ENCODE measurements at places on chromosomes 5 and 9.

DNA sequence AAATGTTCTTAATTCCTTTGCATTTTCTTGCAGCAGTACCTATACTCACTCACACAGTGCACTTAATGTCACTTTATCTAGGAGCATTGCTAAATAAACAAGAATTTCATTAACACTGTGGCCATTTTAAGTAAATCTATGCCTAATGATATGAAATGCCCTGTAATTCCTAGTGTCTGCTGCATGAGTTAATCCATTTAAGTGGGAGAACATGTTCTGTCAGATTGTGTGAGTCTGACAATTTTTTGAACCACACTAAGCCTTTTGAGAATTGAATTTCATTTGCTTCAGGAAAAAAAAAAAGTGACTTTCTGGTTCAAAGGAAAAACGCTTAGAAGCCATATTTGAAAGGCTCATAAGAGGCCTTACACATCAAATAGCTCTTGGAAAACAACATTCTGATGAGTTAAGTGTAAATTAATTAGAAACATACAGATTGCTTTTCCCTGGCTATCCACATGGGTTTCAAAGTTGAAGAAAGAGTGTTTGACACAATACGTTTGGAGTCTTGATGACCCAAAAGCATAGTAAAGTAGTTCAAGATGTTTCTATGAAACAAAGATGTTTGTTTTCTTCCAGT lies 446.7 kb upstream of the GRAMD2B start:
- no peak for DNase-seq

GRCh38 chr5:158055111-158055501 lies 196.2 kb upstream of the CLINT1 start:
- DNase-seq, result no peak

DNA sequence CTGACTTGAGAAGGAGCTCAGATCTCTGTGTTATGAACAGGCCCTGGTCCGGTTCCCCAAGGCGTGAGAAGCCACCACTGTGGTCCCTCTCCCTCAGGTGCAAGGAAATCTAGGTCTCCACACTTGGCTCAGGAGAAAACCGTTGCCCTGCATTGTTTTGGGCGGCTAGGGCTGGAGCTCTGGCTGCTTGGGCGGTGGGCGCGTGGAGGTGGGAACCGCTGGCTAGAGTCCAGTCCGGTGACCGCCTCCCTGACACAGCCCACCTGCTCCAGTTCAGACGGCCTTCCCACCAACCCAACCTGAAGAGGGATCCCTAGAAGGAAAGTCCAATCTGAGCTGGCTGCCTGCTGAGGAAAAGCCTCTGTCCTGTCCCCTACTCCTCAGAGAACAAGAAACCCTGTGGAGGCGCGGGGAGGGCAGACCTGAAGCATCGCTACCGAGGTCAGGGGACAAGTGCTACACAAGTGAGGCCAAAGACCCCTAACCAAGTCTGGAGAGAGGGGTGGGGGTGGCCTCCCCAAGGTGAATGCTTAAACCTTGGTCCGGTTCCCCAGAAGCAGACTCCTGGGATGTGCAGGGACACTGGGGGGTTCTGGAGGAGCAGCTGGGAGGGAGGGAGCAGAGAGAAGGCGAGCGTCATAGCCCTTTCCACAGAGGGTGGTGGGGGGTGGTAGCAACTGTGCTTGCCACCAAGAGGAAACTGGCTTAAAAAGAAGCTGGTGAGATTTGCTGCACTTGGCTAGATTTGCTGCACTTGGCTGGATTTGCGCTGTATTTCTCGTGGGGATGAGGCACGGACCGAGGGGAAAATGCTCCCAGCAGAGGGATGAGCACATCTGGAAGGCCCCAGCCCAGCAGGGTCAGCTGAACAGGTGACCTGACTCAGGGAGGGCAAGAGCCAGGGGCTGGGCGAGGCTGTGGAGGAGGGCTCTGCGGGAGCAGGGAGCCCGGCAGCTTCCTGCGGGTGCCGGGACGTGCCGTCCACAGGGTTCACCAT lies 65.2 kb downstream of the RAPGEF1 start:
- DNase-seq, result no peak

- no peak for DNase-seq
Observed at GRCh38 chr5:40490464-40491111, 189.1 kb upstream of the PTGER4 start.

DNA sequence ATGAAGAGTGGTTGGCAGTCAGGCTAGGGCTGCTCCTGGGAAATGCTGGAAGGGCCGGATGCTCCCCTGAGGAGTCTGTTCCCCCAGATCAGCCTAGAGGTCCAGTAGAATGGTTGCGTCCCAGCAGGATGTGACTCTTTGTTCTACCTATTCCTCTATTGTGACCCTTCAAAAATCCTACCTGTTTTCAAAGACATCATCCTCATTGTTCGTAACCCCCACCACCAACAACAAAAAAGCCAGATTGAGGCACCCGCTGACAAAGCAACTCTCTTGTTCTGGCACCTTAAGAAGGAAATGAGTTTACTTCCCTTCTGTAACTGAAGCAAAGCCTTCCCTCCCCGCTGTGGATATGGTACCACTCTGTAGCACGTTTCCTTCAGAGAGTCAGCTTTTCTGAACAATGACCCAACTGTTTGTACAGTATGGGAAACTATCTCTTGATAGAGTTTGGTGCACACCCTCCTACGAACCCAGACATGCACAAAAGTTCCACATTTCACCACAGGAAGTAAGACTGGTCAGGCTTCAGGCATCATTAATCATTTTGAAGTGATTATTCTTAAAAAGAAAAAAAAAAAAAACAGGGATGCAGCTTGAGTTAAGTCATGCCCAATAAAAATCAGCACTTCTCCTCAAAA lies 207.2 kb downstream of the ENC1 start:
- DNase-seq, result no peak

GRCh38 chr9:137255448-137256114 lies 454 bp downstream of the NELFB start:
- no peak for DNase-seq

DNA sequence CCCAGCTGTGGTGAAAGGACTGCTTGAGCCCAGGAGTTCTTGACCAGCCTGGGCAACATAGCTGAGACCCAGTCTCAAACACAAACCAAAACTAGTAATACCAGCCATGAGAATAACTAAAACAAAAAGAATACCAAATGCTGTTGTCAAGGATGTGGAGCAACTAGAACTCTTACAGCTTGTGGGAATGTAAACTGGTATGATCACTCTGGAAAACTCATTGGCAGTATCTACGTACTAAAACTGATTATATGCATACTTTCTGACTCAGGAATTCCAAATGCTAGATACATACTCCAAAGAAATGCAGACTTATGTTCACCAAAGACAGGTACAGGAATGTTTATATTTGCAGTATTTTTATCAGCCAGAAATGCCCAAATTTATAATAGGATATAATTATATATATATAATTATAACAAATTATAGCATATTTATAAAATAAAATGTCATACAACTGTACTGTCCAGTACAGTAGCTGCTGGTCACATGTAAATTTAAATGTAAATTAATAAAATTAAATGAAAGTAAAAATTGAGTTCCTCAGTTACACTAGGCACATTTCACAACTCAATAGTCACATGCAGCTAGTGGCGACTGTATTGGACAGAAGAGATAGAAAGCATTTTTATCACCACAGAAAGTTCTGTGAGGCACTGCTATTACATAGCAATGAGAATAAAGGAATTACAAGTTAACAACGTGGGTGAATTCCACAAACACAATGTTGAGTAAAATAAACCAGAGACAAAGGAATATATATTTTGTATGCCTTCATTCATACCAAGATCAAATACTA lies 118.5 kb downstream of the GNAQ start:
- no peak for DNase-seq

- no peak for DNase-seq
Observed at GRCh38 chr5:34022121-34022705, 14.4 kb upstream of the AMACR start.

GRCh38 chr9:85185486-85186217 lies 516.1 kb downstream of the NTRK2 start:
- DNase-seq, result no peak

DNA sequence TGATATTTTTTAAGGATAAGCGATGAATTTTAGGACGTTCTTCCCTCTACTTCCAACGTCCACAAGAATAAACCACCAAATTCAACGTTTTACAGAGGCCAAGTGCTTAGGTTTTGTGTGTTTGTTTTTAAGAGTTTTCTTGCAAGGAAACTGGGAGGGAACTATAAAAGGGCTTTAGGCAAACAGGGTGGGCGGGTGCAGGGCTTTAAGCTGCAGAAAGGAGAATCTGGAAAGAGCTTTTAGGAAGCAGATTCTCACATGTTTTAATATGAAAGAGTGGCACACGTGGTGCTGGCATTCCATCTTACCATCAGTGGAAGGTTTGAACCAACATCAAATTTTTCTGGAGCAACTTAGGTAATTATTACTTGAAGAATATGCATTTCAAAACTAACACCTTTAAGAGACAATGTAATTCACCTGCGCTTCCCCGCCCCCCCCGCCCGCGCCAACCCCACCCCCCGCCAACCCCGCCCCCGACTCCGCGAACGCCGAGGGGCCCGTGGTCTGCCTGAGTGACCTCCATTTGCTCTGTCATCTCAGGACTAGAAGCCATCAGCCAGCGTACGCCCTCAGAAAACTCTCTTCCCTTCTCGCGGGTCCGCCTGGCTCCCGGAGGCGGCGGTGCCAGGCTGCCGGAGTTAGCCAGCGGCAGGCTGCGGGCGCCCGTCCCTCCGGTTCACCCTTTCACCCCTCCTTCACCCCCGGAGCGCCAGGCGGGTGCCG lies 911 bp upstream of the PIK3R1 start:
- no peak for DNase-seq

- DNase-seq, result no peak
Observed at GRCh38 chr9:37290940-37291485, 131.5 kb upstream of the GRHPR start.

- DNase-seq, result no peak
Observed at GRCh38 chr5:22887566-22887965, 34.4 kb upstream of the CDH12 start.

DNA sequence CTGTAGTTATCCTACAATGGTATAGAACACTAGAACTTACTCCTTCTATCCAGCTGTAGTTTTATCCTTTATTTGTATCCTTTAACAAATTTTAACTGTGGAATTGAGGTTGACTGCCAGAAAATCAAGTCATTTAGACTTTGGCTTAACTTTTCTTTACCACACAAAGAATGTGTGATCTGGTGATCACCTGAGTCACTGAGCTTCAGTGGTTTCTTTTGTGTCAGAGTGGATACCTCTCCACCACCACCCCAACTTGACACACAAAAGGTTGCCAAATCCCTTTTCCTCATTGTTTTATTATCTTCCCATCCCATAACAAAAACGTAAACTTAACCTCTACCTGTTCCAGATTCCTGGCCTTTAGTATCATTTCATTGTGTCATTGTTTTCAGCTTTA lies 5.5 kb downstream of the OTULIN start:
- DNase-seq, result no peak

GRCh38 chr9:6944896-6945295 lies 187.1 kb downstream of the KDM4C start:
- DNase-seq, result no peak

DNA sequence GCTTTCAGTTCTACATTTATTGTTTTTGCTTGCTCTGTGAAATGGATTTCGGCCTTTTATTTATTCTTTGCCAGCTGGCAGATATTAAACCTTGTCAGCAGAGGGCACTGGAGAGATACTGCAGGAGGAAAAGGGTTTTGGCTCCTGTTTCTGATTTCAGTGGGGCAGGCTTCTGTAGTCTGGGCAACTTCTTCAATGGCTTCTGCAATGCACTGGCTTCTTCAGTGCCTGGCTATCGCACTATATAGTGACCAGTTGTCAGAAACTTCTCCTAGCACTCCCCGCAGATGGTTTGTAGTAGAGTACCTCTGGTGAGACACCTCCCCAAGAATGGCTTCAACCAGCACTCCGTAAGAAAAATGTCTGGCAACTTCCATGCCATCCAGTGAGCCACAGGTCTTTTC lies 3.2 kb upstream of the NFX1 start:
- no peak for DNase-seq

DNA sequence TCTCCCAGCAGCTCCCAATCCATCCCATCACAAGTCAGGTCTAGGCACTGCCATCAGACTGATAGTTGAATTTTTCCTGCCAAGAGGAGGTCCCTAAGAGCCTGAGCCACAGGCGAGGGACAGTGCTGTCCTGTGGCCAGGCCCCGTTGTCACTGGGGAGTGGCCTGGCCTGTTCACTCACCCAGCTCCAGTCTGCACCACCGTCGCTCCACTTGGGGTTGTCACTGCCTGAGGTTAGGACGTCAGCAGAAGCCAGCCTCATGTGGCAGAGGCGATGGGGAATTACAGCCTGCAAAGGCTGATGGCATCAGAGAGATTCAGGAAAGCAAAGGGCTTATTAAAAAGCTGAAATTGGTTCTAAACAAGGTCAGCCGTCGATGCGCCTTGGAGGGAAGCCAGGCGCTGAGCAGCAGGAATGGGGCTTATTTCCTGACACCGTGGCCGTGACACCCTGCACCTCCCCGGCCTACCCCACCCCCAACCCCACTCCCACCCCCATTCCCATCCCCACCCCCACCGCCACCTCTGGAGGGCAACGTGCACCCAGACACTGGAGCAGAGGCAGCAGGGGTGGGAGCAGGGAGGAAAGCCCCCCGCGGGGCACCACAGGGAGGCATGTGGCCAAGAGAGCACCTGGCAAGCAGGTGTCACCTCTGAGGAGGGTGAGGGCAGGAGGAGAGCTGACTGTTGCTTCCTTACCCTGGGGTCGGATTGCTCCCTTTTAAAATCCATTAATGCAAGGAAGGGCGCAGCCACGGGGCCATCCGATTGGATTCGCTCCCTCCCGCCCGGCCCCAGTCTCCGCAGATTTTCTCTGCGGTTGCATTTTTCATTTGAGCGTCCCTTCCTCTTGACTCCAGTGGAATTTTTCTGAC lies 3.1 kb upstream of the DBH start:
- no peak for DNase-seq

- DNase-seq, result no peak
Observed at GRCh38 chr5:81896764-81897163, 75.1 kb upstream of the ATG10 start.

GRCh38 chr5:143019614-143020515 lies 249.7 kb downstream of the ARHGAP26 start:
- no peak for DNase-seq

DNA sequence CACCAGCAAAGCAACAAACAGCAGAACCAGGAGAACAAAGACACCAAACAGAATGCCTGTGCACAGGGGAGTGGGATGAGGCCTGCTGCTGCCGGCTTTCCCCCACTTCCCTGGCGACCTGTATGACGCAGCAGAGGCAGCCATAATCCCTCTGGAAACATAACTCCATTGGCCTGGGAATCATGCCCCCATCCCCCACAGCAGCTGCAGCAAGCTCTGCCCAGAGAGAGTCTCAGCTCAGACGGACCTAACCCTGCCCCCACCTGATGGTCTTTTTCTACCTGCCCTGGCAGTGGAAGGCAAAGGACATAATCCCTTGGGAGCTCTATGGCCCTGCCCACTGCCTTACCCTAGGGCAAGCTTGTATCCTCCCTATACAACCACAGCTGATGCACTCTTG lies 81.8 kb upstream of the FANCC start:
- no peak for DNase-seq

DNA sequence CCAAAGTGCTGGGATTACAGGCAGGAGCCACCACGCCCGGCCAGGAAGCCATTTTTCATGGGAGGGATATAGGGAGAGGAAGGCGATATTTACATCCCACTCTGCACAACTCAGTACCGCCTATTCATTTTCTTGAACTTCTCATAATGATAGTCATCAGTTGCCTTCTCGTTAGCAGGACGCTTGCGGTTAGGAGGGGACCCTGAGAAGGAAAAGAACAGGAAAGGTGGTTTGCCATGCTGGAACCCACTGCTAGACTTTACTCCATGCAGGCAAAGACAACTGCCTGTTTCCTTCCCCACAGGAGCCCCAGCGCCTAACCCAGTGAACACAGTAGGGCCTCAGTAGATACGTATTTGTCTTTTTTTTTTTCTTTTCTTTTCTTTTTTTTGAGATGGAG lies 4.1 kb upstream of the TOR1A start:
- DNase-seq, result no peak

Data from vagina (tissue), 2 donors.